ENCODE measurements at places on chromosomes 7 and 10. TPM values are rescaled to one million over a fixed set of nuclear protein-coding genes. Genes with fewer than 3 reads are reported as not detected.

The TRIL gene
- total RNA-seq: 0.48 TPM

The CRPPA gene
- total RNA-seq: 2.0 TPM

The DHTKD1 gene
- total RNA-seq: 12.0 TPM

GRCh38 chr7:24409431-24410024, 125.5 kb downstream of the NPY start:
- DNase-seq: no peak

GRCh38 chr7:50659329-50659965, 94.2 kb upstream of the DDC start:
- no peak for DNase-seq

DNA sequence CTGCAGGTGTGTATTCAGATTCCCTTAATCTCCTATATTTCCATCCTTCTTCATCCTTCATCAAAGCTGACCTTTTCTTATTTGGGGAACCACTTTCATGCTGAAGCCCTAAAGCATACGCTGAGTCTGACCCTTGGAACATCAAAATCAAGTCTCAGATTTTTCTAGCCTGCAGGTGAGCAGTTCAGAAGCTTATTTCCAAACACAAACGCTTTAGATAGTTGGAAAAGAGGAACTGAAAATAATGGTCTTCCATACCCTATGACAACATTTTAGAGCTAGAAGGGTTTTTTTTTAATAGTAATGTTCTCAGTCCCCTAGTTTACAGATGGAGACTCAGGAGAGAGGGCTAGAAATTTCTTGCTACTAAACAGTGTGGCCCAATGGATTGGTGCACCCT, 1.6 kb upstream of the AGK start:
- no peak for DNase-seq

The CYP3A7 gene
- not detected for total RNA-seq

DNA sequence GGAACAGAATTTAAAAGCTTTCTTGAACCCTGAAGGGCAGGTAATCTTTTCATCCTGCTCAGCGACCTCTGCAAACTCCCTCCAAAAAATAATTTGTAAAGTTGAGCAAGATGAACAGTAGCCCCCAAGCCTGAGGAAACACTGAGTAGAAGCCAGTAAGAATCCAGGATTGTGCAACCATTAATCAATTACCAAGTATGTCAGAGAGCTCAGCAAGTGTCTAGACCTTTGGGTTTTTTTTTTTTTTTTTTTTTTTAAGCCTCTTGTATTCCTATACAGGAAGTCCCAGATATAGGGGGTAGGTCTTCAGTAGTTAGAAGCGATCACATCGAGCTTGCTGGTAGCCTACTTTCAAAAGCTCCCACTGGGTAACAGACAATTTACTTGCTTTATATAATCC, 155.2 kb downstream of the DGKI start:
- no peak for DNase-seq

DNA sequence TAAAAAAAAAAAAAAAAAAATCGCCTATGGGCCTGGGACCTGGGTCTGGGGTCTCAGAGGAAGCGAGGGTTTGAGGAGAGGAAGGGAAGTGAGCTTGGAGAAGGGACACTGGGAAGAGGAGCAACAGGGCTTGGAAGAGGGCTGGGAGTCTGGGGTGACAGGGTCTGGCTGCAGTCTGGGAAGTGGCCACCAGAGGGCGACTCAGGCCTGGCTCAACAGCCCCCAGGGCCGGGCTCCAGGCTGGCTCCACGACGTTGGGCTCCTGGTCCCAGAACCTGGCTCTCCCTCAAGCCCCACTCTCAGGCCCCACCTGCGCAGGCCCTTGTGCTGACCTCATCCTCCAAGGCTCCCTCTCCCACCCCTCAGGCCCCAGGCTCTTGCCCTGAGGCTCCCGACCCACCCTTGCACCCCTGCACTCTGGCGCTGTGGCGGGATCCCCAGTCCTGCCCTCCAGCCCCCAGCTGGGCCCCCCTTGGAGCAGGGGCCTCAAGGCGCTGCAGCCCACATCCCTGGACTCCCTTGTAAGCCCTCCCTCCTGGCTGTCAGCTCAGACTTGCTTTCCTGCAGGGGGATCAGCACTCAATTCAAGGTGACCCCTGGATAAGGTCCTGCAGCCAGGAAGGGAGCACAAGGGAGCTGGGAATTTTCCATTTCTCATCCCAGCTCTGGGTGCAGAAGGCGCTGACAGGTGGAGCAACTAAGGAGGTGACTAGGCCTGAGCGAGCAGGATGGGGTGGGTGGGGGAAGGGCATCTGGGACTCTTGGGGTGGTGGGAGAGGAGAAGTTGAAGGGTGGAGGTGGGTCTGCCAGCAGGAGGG, 5.4 kb upstream of the SPACDR start:
- DNase-seq: no peak

- no peak for DNase-seq
Measured at GRCh38 chr10:96585736-96586418, 935 bp downstream of the TM9SF3 start.

GRCh38 chr10:24715246-24715769, 8.4 kb downstream of the ARHGAP21 start:
- no peak for DNase-seq

The INHBA gene
- total RNA-seq: 20.2 TPM

GRCh38 chr7:77537778-77538280, 734 bp downstream of the PTPN12 start:
- no peak for DNase-seq

GRCh38 chr7:156861212-156861611, 31.8 kb downstream of the LMBR1 start:
- no peak for DNase-seq

GRCh38 chr7:87432536-87432935, 42.9 kb downstream of the ABCB4 start:
- DNase-seq: no peak

DNA sequence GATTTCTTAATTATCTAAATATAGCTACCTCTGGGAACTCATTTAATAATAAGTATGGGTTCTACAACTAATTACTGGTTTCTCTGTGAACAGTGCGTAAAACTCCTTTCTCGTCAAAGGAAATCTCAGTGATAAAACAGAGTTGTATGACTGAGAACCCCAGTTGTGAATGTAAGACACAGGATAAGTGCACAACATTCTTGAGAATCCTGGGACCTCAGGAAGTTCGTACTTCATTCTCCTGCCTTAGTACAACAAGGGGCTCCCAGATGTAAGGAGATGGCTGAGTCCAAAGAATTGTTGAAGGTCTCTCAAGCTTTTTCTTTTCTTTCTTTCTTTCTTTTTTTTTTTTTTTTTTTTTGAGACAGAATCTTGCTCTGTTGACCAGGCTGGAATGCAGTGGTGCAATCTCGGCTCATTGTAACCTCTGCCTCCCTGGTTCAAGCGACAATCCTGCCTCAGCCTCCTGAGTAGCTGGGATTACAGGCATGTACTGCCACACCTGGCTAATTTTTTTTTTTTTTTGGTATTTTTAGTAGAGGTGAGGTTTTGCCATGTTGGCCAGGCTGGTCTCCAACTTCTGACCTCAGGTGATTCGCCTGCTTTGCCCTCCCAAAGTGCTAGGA, 12.5 kb downstream of the DENND10 start:
- DNase-seq: no peak

- no peak for DNase-seq
Measured at GRCh38 chr7:157895520-157896375, 558.9 kb downstream of the DNAJB6 start.

DNA sequence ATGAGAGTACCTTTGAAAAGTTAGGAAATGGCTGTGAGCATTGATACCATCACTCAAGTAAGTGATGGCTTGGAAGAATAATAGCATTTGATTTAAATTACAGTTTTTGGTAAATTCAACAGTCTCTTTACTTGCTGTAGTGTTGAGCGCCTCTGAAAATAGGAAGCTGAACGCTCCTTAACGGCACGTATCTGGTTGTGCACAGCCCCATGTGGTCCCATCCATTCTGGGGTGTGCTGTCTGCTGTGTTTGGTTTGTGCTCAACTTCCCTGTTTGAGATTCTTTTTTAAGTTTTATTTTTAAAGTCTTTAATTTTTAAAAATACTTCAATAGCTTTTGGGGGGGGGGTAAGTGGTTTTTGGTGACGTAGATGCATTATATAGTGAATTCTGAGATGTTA, 51.5 kb downstream of the DNAJB6 start:
- DNase-seq: no peak

- DNase-seq: no peak
Measured at GRCh38 chr7:131495669-131496498, 60.5 kb downstream of the PODXL start.

DNA sequence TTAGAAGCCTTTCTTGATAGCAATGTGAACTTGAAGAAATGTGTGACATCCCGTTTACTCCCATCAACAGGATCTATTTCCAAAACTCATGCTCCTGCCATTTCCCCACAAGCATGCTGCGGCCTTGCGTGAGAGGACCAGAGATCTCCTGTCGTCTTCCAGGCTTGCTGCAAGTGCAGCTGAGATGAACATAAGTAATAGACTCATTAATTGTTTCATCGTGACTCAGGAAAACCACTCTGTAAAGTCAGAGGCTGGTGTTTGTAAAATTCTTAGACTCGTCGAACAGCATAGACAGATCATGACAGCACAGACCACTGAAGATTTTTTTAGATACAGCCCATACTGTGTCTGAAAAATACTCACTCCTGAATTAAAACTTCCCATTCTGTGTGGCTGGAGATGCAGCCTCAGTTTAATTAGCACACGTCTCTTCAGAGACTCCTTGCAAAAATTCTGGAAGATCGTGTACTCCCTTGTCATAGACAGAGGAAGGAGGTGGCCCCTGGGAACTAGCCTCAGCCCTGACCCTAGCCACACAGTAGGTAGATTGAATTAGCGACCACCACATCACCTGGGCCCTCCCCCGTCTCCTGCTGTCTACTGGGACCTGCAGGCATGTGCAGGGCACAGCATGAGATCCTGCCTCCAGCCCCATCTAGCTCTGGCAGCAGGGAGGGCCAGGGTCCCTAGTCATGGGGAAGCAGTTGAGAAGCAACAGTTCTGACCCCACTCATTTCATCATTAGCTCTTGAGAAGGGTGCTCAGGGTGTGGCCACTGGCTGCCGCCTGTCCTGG, 226.0 kb downstream of the CELF2 start:
- no peak for DNase-seq

DNA sequence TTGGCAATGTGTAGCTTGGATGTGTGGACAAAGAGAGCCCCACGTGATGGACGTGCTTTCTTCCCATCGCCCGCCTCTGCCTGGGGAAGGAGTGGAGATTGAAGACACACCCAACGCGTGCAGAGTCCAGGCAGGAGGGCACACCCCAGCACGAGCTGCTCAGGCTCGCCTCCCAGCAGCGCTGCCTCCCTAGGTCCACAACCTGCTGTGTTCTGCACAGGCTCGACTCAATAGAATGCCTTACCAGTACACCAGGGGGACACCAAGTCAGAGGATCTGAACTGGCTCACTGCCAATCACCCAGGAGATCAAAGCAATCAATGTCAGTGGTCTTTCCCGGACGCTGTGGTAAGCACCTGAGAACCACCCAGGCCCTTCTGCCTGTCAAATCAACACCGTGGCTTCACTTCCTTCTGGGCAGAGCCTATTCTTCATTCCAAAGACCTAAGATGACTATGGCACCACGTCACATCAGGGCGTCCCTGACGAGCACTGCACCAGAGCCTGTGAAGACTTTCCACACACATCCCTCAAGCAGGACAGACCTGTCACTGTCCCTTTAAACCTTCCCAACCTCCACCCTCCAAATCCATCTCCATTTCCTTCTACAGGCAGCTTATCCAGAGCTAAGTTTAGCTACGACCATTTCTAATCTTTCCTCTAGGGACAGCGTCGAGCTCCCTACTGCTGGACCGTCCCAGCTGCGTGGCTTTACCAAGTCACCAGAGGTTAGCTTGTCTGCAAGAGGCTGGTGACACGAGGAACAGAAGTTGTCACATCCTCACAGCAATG, 72.3 kb downstream of the AMZ1 start:
- no peak for DNase-seq

GRCh38 chr7:28776463-28777157, 181.5 kb downstream of the TRIL start:
- no peak for DNase-seq

DNA sequence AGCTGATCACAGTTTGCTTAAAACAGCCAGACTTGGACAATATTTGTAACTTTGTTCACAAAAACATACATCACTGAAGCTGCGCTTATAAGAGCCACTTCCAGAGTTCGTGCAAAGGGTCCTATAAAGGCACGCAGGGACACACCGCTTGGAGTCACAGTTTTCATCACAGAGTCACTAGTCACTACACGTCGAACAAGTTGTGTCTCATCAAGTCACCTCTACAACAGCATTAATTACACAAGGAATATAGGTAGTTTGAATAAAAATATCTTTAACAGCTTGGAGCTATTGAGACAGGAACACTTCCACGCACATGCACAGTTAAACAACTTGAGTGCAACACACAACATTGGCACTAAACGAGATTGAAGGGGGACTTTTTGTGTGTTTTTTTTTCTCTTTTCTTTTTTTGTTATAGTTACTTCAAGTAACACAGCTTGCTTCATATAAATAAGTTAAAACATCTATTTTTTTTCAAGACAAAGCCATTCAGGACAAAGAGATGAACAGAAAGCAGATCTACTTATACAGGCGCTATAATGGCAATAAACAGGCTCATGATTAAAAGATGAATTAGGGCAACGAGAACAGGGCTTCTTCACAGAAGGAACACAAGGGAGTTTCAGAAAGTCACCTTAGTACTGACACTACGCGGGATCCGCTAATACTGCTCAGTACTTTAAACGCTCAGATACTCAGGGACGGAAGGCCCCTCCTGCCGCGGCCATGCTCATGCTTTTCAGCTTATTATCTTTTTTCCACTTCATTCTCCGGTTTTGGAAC, 2.2 kb downstream of the HOXA5 start:
- no peak for DNase-seq

GRCh38 chr10:18260310-18260922, 120.2 kb downstream of the CACNB2 start:
- DNase-seq: no peak

The VGF gene
- total RNA-seq: not detected
